Large intestine (tissue), 12 donors: ENCODE measurements at places on chromosomes 6 and 20. TPM values are rescaled to one million over a fixed set of nuclear protein-coding genes. Genes with fewer than 3 reads are reported as not detected.
A peak's percentile ranks its signal among the peaks of the same experiment; 100 is the strongest.

DNA sequence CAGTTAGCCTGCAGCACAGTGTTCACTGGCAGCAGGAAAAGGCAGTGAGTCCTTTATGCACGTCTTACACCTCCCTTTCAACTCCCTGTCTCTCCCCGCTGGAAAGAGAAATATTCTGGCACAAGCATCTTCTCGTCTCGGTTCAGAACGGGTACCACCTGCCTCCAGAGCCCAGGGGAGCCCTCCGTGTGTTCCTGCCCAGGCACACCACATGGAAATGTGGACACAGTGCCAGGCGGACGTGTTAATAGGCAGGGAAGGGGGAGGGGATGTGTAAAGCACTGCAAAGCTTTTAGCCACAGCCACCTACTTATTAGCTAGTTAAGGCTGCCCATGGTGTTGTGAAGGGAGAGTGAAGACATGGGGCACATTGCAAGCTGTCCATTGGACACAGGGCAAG is 219.7 kb downstream of the FARS2 start:
- no peak overlapping the region for H3K27ac ChIP-seq
- DNase-seq, result no peak
- no peak overlapping the region for H3K4me3 ChIP-seq
- H3K4me1 ChIP-seq, result no peaks in the 10 kb centered on the region
- H3K36me3 ChIP-seq, result no peaks in the 10 kb centered on the region
- no peaks in the 10 kb centered on the region for H3K27me3 ChIP-seq

GRCh38 chr6:138162111-138162954 is 594 bp downstream of the ARFGEF3 start:
- no peaks in the 10 kb centered on the region for H3K36me3 ChIP-seq
- H3K27ac ChIP-seq, result peak overlapping the region; percentile 46
- H3K4me1 ChIP-seq, result peaks cover 6% of the 10 kb centered on the region

DNA sequence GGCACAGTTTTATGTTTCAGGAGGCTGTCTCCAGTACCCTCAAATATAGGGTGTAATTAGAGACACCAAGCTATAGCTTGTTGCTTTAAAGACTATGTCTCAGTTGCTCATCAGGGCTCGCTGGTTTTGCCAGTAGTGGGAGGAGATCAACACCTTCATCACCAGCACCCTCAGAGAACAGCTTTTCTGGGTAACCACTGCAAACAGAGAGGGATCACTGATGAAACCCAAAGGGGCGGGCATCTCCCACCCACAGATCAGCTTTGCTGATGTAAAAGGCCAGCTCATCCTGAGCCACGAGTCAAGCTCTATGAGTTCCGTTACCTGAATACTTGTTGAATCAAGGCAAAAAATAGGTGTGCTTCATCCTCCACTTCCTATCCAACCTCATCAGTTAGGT is 187.7 kb downstream of the AIG1 start:
- no peak overlapping the region for H3K27ac ChIP-seq
- no peak for DNase-seq
- peaks cover 4% of the 10 kb centered on the region for H3K36me3 ChIP-seq
- no peaks in the 10 kb centered on the region for H3K27me3 ChIP-seq
- H3K4me1 ChIP-seq, result no peaks in the 10 kb centered on the region

Gene FRS3
- 5.9 TPM for polyA plus RNA-seq
